ENCODE measurements at places on chromosomes 13 and 19. TPM values are rescaled to one million over a fixed set of nuclear protein-coding genes. Genes with fewer than 3 reads are reported as not detected.

DNA sequence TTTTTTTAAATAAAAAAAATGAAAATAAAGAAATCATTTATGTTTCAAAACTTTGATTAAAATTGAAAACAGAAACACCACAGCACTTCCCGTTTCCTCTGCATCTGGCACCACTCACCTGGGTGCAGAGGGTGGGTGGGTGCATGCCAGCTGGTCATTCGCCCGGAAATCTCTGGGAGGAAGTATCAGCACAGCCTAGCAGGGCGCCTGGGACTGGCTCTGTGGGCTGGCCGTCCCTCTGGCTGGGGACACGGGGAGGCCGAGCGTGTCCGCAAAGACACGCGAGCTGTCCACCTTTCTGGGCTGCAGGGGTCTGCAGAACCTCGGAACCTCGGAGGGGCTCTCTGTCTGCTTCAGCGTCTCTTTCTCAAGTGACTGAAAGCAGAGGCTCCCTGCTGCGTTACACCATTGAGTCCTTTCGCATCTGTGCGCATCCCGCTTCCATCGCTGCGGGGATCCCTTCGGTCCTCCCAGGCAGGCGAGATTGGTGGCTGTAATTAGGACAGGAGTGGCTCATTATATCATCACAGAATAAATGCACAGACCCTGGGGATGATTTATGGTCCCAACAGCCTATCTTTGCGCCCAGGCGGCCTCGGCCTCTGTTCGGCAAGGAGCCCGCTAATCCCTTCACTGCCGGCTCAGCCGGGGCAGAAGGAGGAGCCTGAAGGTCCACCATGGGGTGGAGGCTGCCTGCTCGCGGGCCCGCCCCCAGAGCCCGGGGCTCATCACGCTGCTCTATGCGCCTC lies 17.2 kb downstream of the CRTC1 start:
- H3K36me3 ChIP-seq: no peaks in the 10 kb centered on the region
- peaks cover 8% of the 10 kb centered on the region for H3K27me3 ChIP-seq
- peaks cover 9% of the 10 kb centered on the region for H3K4me1 ChIP-seq
- no peak overlapping the region for H3K4me3 ChIP-seq
- H3K27ac ChIP-seq: no peak overlapping the region

GRCh38 chr13:107881362-107881761 lies 334.0 kb downstream of the LIG4 start:
- H3K4me1 ChIP-seq: no peaks in the 10 kb centered on the region
- H3K27ac ChIP-seq: no peak overlapping the region
- no peak overlapping the region for H3K4me3 ChIP-seq
- DNase-seq: no peak

CYP4F2 gene
- total RNA-seq: not detected

CGB5 gene
- total RNA-seq: not detected

DNA sequence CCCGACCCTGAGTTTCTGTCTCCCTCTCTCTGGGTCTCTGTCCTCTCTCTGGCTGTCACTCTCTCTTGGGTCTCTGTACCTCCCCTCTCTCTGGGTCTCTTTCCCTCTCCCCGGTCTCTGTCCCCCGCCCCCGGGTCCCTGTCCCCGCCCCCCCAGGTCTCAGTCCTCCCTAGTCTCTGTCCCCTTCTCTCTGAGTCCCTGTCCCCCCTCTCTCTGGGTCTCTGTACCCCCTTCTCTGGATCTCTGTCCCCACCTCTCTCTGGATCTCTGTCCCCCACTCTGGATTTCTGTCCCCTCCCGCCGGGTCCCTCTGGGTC lies 2.3 kb upstream of the FTL start:
- peaks cover 24% of the 10 kb centered on the region for H3K36me3 ChIP-seq
- H3K4me1 ChIP-seq: peaks cover 51% of the 10 kb centered on the region
- DNase-seq: no peak
- peaks cover 23% of the 10 kb centered on the region for H3K27me3 ChIP-seq

DNA sequence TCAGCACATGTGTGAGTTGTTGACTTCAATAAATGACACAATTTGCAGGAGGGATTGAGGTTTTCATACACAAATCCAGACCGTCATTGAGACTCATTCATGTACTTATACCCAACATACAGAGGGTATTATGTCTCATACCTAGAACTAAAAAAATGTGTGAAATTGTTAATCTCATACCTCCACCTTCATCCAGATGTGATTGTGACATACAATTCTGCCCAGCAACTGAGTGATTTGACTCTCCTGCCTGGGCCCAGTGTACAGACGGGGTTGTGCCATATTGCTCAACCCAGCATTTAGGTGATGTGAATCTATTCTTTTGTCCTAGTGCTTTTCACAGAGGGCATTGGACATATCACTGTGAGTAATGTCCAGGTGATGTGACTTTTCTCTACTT lies 12.6 kb upstream of the ZNF681 start:
- H3K36me3 ChIP-seq: peaks cover 29% of the 10 kb centered on the region
- no peak for DNase-seq
- no peaks in the 10 kb centered on the region for H3K4me1 ChIP-seq
- H3K27me3 ChIP-seq: no peaks in the 10 kb centered on the region
- no peak overlapping the region for H3K27ac ChIP-seq

PET100 gene
- total RNA-seq: 122 TPM

DNA sequence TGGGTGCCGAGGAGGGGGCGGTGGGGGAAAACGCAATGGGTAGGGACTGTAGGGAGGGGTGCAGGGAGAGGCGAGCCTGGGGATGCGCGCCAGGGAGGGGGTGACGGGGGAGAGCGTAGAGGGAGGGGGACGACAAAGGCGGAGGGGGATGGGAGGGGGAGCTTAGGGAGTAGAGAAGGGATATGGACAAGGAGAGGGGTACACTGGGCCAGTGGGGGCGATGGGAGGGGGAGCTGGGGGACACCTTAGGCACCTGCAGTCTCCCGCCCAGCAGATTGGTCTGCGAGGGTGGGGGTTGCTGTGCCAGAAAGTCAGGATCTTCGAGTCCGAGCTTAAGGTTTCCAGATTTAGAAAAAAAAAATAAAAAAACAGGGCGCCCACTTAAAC lies 15.7 kb downstream of the CCDC124 start:
- H3K4me3 ChIP-seq: no peak overlapping the region
- H3K36me3 ChIP-seq: peaks cover 8% of the 10 kb centered on the region
- H3K4me1 ChIP-seq: peaks cover 19% of the 10 kb centered on the region
- no peak overlapping the region for H3K27ac ChIP-seq

- H3K4me3 ChIP-seq: no peak overlapping the region
- no peak overlapping the region for H3K27ac ChIP-seq
- DNase-seq: no peak
These were observed 184.8 kb downstream of the KDM4B start for GRCh38 chr19:5153601-5154128.

DNA sequence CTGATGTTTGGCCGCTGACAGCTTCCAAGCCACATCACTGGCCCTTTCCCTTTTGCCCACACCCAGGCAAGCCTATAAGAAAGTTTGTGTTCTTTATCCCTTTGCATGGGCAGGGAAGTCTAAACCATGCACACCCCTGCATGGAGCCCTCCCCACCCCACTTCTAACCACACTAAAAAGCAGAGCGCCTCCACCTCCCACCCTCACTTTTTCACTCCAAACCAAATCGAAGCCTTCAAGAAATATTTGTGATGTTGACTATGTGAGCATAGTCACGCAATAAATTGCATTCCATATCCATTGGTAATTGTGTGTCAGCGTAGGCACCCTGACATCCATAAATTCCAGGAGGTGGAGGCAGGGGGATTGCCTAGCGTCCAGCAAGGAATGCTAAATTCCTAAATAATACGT lies 104.4 kb upstream of the LSM14A start:
- no peak overlapping the region for H3K4me3 ChIP-seq
- no peaks in the 10 kb centered on the region for H3K4me1 ChIP-seq
- DNase-seq: no peak
- peaks cover 2% of the 10 kb centered on the region for H3K27me3 ChIP-seq
- H3K36me3 ChIP-seq: no peaks in the 10 kb centered on the region

CILP2 gene
- 0.23 TPM for total RNA-seq

- H3K36me3 ChIP-seq: peaks cover 30% of the 10 kb centered on the region
- H3K27ac ChIP-seq: no peak overlapping the region
- H3K4me3 ChIP-seq: no peak overlapping the region
- peaks cover 11% of the 10 kb centered on the region for H3K4me1 ChIP-seq
- peaks cover 21% of the 10 kb centered on the region for H3K27me3 ChIP-seq
These were observed 11.0 kb downstream of the FUZ start for GRCh38 chr19:49801966-49802661.

DNA sequence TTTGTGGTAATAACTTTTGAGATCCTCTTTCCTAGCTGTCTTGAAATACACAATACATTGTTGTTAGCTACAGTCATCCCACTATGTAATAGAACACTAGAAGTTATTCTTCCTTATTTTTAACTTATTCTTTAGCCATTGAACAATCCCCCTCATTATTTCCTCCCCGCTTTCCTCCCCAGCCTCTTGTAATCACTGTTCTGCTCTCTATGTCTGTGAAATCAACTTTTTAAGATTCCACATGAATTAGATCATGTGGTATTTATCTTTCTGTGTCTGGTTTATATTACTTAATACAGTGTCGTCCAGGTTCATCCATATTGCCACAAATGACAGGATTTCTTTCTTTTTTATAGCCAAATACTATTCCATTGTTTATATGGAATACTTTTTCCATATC lies 72.9 kb downstream of the SLC10A2 start:
- no peaks in the 10 kb centered on the region for H3K27me3 ChIP-seq
- H3K27ac ChIP-seq: no peak overlapping the region
- DNase-seq: no peak
- peaks cover 9% of the 10 kb centered on the region for H3K36me3 ChIP-seq
- no peak overlapping the region for H3K4me3 ChIP-seq

SLITRK1 gene
- 0.51 TPM for total RNA-seq

DNA sequence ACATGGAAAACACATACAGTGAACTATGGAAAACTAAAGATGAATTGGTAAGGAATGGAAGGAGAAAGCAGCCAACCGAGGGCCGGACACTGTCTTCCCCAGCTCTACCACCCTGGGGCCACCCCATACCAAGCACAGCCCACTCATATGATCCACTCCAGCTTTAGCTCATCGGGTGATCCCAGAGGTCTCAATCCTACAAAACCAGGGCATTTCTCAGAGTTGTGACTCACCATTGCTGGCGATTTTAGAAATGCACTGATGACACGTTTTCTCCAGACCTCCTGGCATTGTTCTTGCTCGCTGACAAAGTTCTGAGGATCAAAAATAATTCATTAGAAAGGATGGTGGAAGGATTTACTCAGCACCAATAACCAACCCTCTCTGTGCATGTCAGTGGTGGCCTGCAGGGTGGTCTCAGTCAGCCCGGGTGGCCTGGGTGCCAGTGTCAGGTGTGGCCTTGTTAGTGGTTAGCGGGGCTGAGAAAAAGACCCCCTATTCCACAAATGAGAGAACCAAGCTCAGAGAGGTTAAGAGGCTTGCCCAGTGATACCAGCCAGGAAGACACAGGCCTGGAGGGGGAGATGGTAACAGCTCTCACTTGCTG lies 6.6 kb downstream of the TMEM272 start:
- H3K4me3 ChIP-seq: no peak overlapping the region
- no peaks in the 10 kb centered on the region for H3K36me3 ChIP-seq
- H3K4me1 ChIP-seq: peaks cover 7% of the 10 kb centered on the region
- H3K27ac ChIP-seq: no peak overlapping the region
- no peaks in the 10 kb centered on the region for H3K27me3 ChIP-seq

FSD1 gene
- total RNA-seq: 19.0 TPM

NCR1 gene
- not detected for total RNA-seq

DNA sequence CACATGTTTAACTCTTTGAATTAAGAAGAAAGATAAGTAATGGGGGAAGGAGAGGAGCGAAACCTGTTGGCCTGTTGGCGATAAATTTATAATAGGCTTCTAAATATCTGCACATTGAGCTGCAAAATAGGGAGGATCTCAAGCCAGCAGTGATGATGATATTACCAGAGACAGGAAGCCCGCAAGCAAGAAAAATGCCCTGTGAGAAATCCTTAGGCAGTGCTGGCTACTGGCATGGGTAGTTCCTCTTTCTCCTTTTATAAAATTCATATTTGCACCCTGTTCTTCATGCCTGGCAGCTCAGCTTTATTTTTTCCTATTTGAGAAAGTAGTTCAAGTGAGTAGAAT lies 858 bp upstream of the USP12 start:
- peak overlapping the region; percentile 92 for H3K4me3 ChIP-seq
- no peak for DNase-seq
- peaks cover 37% of the 10 kb centered on the region for H3K4me1 ChIP-seq
- peaks cover 8% of the 10 kb centered on the region for H3K27me3 ChIP-seq
- peak overlapping the region; percentile 84 for H3K27ac ChIP-seq
- H3K36me3 ChIP-seq: peaks cover 5% of the 10 kb centered on the region

- H3K4me1 ChIP-seq: peaks cover 2% of the 10 kb centered on the region
- no peaks in the 10 kb centered on the region for H3K36me3 ChIP-seq
- no peak overlapping the region for H3K4me3 ChIP-seq
- no peak for DNase-seq
These were observed 238.2 kb downstream of the LIG4 start for GRCh38 chr13:107977071-107977574.

ATCAY gene
- total RNA-seq: 0.67 TPM

GRCh38 chr13:25923217-25924085 lies 128.4 kb downstream of the SHISA2 start:
- H3K27me3 ChIP-seq: peaks cover under 1% of the 10 kb centered on the region
- peaks cover 37% of the 10 kb centered on the region for H3K4me1 ChIP-seq

- peak; percentile 71 for DNase-seq
- no peak overlapping the region for H3K27ac ChIP-seq
- H3K27me3 ChIP-seq: peaks cover 3% of the 10 kb centered on the region
These were observed 9.1 kb upstream of the LHFPL6 start for GRCh38 chr13:39612023-39612637.

ZNF429 gene
- 14.1 TPM for total RNA-seq

ZNF383 gene
- total RNA-seq: 7.3 TPM

DNA sequence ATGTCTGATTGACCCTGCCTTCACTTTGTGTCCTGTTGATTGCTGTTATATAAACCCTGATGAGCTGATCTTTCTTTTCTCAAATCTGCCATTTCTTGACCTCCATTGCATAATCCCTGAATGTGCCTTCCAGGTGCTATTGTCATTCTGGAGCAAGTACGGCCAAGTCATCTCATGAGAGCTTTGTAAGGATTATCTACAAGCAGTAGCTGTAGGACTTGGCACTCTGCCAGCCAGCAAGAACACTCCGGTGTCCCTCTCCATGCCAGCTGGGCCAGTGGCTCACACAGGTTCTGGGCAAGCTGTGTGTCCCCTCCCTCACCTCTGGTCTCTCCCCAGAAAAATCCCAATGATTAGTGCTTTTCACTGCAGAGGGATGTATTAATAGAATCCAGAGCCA lies 348.1 kb downstream of the FOXO1 start:
- no peak overlapping the region for H3K27ac ChIP-seq
- no peak overlapping the region for H3K4me3 ChIP-seq
- no peaks in the 10 kb centered on the region for H3K36me3 ChIP-seq
- H3K4me1 ChIP-seq: peaks cover 42% of the 10 kb centered on the region
- no peak for DNase-seq
- peaks cover 6% of the 10 kb centered on the region for H3K27me3 ChIP-seq

GRCh38 chr13:93248627-93249047 lies 22.0 kb downstream of the GPC6 start:
- peak; percentile 64 for DNase-seq
- peaks cover 2% of the 10 kb centered on the region for H3K27me3 ChIP-seq
- no peaks in the 10 kb centered on the region for H3K36me3 ChIP-seq
- H3K4me1 ChIP-seq: peaks cover 29% of the 10 kb centered on the region
- no peak overlapping the region for H3K4me3 ChIP-seq

GRCh38 chr19:24040621-24041020 lies 46.4 kb upstream of the ZNF254 start:
- peaks cover 29% of the 10 kb centered on the region for H3K36me3 ChIP-seq
- H3K4me1 ChIP-seq: peaks cover 3% of the 10 kb centered on the region
- no peak for DNase-seq
- H3K4me3 ChIP-seq: no peak overlapping the region

ANGPTL4 gene
- 14.3 TPM for total RNA-seq

- no peak for DNase-seq
- peaks cover 11% of the 10 kb centered on the region for H3K27me3 ChIP-seq
- peaks cover 46% of the 10 kb centered on the region for H3K36me3 ChIP-seq
- H3K27ac ChIP-seq: peak overlapping the region; percentile 80
- peaks cover 38% of the 10 kb centered on the region for H3K4me1 ChIP-seq
These were observed 27.2 kb downstream of the RCBTB2 start for GRCh38 chr13:48505597-48506091.
